Islet precursor cell (in vitro differentiated cells): ENCODE measurements at places on chromosomes 5 and 9.

GRCh38 chr5:123204251-123204650 lies 115.2 kb downstream of the PRDM6 start:
- no peak for DNase-seq

GRCh38 chr5:17796757-17797396 lies 162.6 kb downstream of the TAF11L14 start:
- DNase-seq, result no peak

- no peak for DNase-seq
Measured at GRCh38 chr9:7901621-7902020, 102.0 kb upstream of the DMAC1 start.

DNA sequence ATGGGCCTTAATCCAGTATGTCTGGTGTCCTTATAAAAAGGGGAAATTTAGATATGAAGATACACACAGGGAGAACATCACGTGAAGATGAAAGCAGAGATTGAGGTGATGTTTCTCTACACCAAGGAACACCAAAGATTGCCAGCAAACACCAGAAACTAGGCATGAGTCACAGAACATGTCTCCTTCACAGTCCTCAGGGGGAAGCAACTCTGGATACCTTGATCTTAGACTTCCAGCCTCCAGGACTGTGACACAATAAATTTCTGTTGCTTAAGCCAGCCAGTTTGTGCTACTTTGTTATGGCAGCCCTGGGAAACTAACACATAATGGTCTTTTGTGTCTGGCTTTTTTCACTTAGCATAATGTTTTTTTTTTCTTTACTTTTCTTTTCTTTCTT lies 41.2 kb upstream of the STRBP start:
- peak; percentile 57 for DNase-seq

GRCh38 chr5:154316223-154316935 lies 125.8 kb downstream of the GALNT10 start:
- peak; percentile 45 for DNase-seq

DNA sequence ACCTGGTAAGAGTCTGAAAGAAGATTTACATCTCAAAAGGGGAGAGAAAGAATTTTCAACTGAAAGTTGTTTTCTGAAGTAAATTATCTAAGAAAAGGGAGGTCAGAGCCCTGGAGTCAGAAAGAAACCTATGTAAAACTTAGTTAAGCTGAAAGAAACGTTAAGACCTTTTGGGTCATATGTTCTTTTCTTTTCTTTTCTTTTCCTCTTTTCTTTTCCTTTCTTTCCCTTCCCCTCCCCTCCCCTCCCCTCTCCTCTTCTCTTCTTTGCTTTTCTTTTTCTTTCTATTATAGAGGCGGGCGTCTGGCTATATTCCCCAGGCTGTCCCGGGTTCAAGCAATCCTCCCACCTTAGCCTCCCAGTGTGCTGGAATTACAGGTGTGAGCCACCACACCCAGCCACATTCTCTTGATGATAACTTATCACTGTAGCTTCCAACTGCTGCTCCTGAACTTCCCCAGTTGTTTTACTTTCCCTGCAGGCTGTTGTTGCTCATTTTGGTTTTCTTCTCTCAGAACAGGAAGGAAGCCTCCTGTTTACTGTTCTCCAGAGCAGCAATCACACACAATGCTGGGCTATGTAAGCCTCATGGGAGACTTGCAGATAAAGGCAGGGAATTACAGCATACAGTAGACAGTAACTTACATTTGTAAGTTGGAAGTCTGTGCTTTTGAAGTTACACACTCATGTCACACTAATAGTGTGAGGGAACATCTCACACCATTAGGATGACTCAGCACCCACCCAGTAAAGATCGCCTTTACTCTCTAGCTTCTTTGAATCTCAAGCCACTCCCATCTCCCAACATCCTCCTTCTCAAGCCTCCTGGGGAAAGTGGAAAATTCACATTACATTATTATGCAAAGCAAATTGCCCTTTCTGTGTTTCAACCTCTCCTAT lies 2216.6 kb upstream of the WWC1 start:
- peak; percentile 57 for DNase-seq

GRCh38 chr5:66828548-66829357 lies 232.6 kb downstream of the MAST4 start:
- DNase-seq, result peak; percentile 91

DNA sequence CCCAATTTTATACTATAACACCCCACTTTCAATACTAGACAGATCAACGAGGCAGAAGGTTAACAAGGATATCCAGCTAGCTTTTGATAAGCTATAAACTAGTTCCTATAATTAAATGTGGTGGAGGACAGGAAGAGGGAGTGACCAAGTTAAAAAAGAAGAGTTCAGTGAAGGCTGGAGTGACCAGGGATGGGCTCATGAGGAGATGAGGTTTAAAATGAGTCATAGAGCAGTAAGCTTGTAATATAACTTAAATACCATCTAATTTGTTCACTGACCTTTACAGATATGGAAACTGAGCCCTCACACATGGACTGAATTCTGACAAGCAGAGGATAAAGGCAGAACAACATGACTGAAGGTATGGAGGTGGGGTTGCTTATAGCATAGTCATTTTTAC lies 284.5 kb downstream of the SPATA31D1 start:
- DNase-seq, result no peak

GRCh38 chr9:106334081-106334480 lies 528.9 kb upstream of the ZNF462 start:
- no peak for DNase-seq

GRCh38 chr9:131011274-131012022 lies 2.5 kb downstream of the LAMC3 start:
- DNase-seq, result no peak

GRCh38 chr9:70883056-70883455 lies 238.4 kb downstream of the TRPM3 start:
- no peak for DNase-seq

GRCh38 chr5:127431977-127432585 lies 85.4 kb upstream of the PRRC1 start:
- DNase-seq, result no peak

DNA sequence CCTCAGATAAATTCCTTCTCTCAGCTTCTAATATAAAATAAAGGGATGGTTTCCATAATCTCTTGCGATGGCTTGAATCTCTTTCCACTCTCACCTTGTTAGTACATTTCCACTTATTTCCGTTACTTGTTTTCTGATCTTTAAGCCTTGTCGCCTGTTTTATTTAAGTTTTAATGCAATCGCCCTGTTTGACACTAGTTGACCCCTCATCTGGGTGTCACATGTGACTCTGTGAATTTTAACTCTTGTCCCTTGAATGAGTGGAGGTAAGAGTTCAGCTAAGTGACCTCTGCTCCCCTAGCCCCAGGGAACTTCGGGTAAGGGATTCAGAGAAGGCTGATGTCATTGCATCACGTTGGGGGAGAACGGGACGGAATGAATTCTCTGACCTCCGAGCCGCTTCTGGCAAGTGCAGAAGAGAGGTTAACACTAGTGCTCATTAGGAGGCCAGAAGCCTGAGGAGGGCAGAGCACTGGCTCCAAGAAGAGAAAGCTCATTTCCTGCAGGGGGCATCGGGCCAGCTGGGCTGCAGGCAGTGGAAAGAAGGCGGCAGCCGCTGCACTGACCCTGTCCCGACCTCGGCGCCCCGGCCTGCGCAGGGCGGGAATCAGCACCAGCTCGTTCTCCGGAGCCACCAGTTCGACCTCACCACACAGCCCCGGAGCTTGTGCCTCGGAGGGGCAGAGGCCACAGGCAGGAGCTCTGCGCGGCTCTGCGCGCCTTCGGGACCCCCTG lies 569 bp downstream of the HINT2 start:
- peak; percentile 91 for DNase-seq

- peak; percentile 84 for DNase-seq
Measured at GRCh38 chr5:124309241-124309980, 437.0 kb downstream of the ZNF608 start.

DNA sequence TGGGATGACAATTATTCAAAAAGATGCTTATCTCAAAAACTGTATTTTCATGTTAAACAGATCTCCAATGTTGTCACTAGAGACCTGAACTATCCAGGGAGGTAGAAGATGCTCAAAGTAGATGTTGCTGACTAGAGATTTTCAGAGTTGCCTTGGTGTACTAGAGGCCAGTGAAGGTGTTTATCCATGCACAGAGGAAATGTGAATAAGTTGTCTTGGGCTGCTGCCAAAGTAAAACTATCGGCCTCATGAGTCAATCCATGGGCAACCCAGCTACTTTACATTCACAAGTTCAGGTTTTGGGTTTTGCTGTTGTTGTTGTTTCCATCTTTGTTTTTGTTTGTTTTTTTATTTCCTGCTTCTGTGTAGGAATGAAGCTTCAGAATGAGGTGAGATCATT lies 141.1 kb upstream of the RANBP3L start:
- DNase-seq, result no peak

- no peak for DNase-seq
Measured at GRCh38 chr5:84564321-84565075, 179.8 kb upstream of the EDIL3 start.

- DNase-seq, result no peak
Measured at GRCh38 chr5:167881041-167881440, 410.4 kb upstream of the WWC1 start.

- no peak for DNase-seq
Measured at GRCh38 chr9:87389936-87390335, 107.7 kb upstream of the DAPK1 start.

DNA sequence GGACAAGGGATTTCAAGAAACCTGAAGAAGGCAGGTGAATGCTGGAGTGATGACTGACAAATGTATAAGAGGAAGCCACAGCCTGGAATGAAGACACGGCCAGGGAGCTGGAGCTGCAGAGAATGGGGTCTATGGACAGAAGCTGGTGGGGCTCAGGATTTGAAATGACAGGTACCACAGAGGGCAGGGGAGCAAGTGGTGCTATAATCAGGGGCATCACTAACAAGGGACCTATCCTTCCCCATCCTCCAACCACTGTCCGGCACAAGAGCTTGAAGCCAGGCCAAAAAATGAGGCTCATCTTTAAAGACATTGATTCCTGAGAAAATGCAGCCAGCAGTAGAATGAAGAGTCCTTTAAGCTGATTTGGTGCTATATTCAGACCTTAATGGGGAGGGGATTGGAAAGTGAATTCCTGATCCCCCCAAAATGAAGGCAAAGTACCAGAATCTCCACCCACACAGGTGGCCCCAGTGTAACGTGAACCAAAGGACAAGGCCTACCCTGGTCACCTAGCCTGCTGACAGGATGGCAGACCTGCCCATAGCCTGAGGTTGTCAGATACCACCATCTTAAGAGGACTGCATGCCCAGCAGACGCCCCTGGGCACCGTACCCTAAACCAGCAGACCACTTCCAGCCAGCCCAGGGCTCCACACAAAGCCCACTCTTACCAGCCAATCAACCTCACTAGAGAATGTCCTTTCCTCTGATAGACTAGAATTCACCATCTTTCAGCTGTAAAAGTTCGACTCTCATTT lies 109.2 kb downstream of the SAXO1 start:
- no peak for DNase-seq

- no peak for DNase-seq
Measured at GRCh38 chr5:89901346-89901745, 508.2 kb downstream of the CETN3 start.

GRCh38 chr5:67732921-67733320 lies 482.6 kb upstream of the PIK3R1 start:
- no peak for DNase-seq

GRCh38 chr5:140855772-140856674 lies at the start of gene PCDHA10:
Gene PCDHA10 (plus strand): TSS chr5:140855897. CDS start chr5:140856049, 152 bp downstream.
- peak; percentile 73 for DNase-seq

GRCh38 chr5:58462623-58463230 lies 2.8 kb upstream of the PLK2 start:
- DNase-seq, result no peak

DNA sequence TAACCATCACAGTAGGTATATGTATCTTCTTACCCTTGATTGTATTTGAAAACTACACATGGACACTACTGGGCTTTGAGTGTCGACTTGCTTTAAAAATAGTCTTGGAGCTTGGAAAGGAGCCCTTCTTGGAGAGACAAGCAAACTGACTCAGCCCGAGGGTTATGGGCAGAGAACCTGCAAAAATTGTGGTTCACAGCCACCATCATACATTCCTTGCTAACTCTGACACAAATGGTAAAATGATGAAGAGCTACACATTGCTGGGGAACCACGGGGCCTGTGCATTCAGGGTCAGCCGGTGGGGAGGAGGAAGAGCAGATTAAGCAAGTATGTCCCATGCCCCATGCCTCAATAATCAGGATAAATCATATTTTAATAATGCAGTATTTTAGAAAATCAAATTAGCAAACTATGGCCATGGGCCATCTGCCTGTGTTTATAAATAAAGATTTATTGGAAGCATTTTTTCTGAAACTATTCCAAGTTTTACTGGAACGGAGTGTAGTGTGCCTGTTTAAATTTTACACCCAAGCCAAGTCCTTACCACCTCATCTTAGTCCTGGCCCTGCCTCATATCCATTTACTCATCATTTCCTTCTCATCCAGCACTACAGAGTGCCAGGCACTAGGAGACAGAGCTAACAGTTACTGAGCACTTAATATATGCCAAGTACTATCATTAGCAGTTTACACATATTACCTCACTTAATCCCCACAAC lies 195.7 kb downstream of the PALM2AKAP2 start:
- DNase-seq, result no peak

GRCh38 chr5:32309761-32310160 lies 3.0 kb downstream of the MTMR12 start:
- no peak for DNase-seq

- peak; percentile 58 for DNase-seq
Measured at GRCh38 chr9:69027355-69028097, 8.0 kb upstream of the FXN start.

- DNase-seq, result no peak
Measured at GRCh38 chr9:130782886-130783530, 52.0 kb upstream of the ABL1 start.

DNA sequence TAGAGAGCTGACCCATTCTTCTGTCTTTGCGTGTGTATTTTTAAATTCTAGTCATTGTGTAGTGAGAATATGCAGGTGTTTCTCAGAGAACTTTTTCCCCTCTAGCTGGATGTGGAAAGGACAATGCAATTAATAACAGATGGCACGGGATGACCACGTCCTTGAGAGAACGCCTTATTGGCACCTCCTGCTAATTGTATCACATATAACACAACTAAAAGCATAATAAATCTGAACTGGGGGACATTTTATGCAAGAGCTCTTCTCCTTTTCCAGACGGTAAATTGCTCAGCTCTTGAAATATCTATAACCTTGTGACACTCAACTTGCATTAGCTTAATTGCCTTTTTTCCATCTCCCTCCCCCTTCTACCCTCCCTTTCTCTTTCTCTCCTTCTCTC lies 62.9 kb upstream of the IZUMO3 start:
- DNase-seq, result no peak

- DNase-seq, result no peak
Measured at GRCh38 chr5:116951219-116951618, 376.6 kb upstream of the SEMA6A start.

GRCh38 chr5:86143837-86144236 lies 473.9 kb upstream of the COX7C start:
- DNase-seq, result no peak

DNA sequence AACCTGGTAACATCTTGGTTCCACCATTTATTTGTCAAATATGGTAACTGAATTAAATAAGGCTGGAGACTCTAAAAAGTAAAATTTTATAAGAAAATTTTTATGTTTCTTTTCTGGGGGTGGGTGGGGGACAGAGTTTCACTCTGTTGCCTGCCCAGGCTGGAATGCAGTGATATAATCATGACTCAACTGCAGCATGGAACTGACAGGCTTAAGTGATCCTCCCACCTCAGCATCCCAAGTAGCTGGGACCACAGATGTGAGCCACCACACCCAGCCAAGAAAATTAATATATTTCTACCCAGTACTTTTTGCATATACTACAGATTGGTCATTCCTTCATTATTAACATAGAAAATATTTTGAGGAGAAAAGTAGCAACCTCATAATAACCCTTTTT lies 216.9 kb downstream of the DEPDC1B start:
- DNase-seq, result no peak
